ENCODE measurements at places on chromosomes 6 and 20.
A peak's percentile ranks its signal among the peaks of the same experiment; 100 is the strongest.

GRCh38 chr6:121142093-121142492 lies 192.2 kb downstream of the TBC1D32 start:
- no peak for DNase-seq

- no peak for DNase-seq
Measured at GRCh38 chr6:20084411-20084810, 127.9 kb downstream of the MBOAT1 start.

- peak; percentile 6 for DNase-seq
Measured at GRCh38 chr6:143967706-143968376, 40.2 kb downstream of the PLAGL1 start.

DNA sequence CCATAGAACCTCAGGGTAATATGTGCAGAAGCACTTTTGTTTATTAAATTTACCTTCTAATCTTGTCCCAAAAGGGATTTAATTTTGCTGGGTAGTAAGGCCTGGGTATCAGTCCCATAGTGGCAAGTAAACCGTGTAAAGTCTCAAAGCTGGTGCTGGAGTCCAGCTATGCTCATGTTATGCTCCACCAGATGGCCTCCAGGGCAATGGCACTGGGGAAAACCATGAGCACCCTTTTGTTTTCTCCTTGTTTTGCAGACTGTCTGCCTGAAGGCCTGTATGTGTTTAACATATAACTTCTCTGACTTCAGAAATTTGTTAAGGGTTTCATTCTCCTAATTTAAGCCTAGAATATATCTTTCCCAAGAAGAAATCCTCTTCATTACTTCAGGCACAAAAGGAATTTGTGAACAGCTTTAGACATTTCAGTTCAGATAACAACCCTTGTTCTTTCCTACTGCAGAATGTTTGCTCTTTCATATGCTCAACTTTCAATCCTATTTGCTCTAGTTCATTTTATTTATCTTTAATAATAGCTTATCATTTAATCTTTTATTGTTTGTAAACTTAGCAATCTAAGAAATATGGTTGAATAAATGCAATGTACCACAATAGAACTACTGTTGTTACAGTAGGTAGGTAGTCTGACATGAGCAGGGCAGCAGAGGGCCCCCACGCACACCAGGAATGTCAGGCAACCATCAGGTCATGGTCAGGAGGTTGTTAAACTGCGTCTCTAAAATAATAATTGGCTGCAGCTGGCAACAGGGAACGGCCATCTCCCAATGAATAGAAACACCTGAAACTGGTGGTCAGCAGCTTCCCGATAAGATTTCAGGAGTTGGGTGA lies 162.8 kb downstream of the TENT5A start:
- no peak for DNase-seq

DNA sequence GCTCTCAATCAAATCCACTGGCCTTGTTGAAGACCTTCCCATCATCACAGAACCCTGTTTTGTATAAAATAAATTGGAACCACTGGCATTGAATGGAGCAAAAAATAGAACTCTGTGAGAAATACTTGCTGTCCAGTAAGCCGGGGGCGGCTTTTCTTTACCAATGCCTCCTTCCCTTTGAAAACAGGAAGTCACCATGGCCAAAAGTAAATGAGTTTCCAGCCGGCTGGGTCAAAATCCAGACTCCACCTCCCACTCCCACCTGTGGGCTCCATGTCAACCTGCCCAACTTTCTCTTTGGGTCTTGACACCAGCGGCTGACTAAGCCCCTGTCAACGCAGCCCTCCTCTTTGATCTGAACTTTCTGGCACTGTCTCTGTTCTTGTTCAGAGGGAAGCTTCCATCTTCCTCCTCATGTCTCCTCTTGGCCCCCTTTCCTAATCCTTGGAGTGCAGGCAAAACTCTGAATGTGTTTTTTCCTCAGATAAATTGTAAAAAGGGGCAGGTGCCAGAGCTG lies 95.2 kb downstream of the TFAP2C start:
- DNase-seq = peak; percentile 76

DNA sequence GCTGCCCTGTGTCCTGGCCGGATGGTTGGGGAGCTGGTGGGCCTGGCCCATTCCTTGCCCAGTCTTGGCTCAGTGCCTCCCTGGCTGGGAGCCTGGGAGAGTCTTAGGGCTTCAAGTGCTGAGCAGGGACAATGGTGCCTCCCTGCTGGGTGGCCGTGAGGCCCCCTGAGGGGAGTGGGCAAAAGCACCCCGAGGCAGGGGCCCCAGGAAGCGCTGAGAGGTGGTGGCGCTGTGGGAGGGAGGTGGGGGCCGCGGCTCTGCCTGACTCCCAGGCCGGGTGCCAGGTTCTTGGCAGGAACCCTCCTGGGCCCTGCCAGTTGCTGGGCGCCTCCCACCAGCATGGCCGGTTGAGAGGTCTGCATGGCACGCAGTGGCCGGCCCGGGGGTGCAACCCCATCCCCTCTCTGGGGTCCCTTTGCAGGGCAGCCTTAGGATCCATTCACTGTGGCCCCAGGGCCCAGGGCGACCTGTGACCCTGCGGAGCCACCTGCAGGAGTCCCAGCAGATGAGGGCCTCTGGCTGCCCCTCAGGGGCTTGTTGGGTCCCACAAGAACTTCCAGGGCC lies 9.2 kb upstream of the RPS21 start:
- no peak for DNase-seq

DNA sequence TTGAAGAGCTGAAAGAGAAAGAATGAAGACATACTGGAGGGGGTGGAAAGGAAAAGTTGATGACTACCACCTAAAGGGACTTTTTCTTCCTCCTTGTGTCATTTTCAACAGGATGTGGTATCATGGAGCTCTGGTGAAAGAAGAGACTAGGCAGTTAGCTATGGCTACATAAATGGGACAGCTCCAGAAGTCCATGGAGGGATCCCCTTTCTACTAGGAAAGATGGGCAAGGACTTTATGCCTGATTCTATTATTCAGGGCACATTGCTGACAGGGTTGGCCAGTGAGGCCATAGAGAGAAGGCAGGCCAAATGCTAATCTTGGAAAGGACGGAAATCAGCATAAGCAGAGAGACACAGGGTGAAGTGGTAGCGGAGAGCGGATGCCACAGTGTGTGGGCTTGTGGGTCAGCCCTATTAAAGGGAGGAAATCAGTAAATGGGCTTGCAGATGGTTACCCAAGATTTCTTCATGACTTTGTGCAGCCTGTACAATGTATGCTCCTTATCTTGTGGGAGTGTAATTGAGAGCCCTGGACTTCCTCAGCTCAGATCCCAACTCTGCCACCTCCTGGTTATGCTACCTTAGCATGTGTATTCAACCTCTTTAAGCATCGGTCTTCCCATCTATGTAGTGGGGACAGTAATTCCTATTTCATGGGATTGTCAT lies 77.4 kb upstream of the TMEM170B start:
- peak; percentile 77 for DNase-seq

- peak; percentile 9 for DNase-seq
Measured at GRCh38 chr6:71139249-71139648, 149.4 kb upstream of the OGFRL1 start.

GRCh38 chr6:109824105-109824504 lies 133.0 kb downstream of the FIG4 start:
- no peak for DNase-seq

- DNase-seq = no peak
Measured at GRCh38 chr6:13688692-13689196, 22.9 kb downstream of the RANBP9 start.

- no peak for DNase-seq
Measured at GRCh38 chr6:100378576-100378975, 86.1 kb downstream of the SIM1 start.

GRCh38 chr6:169799474-169799926 lies 48.1 kb downstream of the ERMARD start:
- DNase-seq = no peak

DNA sequence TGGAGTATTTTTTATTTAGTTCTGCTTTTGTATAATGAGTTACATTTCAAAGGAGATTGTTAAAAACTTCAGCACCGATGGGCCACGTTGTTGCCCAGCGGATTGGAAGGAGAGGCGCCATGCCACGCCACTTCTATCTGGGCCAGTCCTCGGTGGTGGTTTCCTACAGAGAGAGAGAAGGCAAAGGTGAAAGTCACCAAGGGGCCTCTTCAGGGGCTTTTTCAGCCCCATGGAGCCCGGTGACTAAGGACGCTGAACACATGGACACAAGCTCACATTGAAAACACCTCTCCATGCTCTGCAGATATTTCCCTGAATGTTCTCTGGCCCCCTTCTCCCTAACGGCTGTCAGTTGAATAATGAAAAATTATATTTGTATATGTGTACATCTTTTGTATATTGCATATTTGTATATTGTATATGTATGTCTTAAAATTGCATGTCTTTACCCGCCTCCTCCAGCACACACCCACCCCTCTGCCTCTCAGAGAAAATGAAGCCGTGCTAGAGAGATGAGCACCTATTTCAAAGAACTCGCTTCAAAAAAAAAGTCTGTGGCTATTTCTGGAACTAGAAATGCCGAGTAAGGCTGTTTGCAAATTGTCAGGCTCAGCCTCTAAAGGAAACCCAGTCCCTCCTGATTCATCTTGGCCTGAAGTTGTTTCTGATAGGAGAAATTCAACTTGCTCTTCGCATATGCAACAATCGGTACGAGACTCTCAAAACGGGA lies 91.9 kb upstream of the CDH4 start:
- no peak for DNase-seq

- DNase-seq = no peak
Measured at GRCh38 chr20:22629927-22630326, 45.6 kb upstream of the FOXA2 start.

GRCh38 chr6:50457351-50457750 lies 256.0 kb upstream of the TFAP2D start:
- no peak for DNase-seq

- no peak for DNase-seq
Measured at GRCh38 chr6:2168480-2168879, 76.9 kb downstream of the GMDS start.

GRCh38 chr20:58308680-58309527 lies 611 bp upstream of the RAB22A start:
- DNase-seq = peak; percentile 53

GRCh38 chr6:154267508-154268106 lies 89.0 kb downstream of the IPCEF1 start:
- DNase-seq = no peak

DNA sequence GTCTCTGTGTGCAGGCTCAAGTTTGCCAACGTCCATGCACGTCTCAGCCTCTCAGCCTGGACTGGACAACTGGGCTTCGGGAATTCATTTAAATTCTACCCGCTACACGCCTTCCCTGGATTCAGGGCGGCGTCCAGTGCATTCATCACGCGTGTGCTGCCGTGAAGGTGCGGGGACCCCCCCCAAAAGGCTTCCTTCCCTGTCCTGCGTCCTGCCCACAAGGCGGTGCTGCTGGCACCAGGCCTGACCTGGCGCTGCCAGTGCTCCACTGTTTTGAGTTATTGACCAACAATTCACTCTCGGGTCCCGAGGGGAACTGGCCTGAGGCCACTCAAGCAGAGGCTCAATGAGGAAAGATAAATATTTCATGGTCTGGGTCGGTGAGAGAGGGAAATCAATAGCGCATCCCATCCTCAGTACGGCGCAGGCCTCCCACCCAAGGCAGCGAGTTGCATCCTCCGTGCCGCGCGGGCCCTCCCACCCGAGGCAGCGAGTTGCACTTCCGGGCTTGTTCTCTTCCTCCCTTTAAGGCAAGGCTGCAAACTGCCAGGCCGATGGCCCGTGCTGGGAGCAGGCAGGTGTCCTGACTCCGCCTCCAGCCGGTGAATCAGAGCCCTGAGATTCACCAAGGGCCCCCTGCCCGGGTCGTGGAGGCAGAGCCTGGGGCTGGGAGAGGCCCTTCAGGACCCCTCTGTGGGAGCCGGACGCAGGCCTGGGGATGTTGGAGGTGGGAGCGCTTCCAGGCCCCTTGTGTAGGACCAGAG lies 22.8 kb upstream of the BHLHE23 start:
- no peak for DNase-seq

- no peak for DNase-seq
Measured at GRCh38 chr20:16922834-16923233, 174.7 kb downstream of the OTOR start.

DNA sequence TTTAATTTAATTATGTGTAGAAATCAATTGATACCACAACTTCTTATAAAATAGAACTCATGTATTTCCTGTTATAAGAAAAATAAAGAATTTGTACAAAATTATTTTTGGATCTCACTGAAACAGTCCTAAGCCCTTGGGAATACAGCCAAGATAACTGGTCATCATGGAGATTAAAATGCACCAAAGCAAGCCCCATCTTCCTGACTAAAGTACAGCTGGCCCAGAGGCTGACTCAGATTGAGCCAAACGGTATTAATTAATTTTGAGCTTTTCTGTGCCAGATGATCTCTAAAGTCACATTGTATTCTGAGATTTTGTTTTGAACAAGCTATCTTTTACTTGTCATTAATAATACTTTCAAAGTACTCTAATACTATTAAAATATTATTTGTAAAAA lies 978.5 kb downstream of the TBC1D32 start:
- no peak for DNase-seq

DNA sequence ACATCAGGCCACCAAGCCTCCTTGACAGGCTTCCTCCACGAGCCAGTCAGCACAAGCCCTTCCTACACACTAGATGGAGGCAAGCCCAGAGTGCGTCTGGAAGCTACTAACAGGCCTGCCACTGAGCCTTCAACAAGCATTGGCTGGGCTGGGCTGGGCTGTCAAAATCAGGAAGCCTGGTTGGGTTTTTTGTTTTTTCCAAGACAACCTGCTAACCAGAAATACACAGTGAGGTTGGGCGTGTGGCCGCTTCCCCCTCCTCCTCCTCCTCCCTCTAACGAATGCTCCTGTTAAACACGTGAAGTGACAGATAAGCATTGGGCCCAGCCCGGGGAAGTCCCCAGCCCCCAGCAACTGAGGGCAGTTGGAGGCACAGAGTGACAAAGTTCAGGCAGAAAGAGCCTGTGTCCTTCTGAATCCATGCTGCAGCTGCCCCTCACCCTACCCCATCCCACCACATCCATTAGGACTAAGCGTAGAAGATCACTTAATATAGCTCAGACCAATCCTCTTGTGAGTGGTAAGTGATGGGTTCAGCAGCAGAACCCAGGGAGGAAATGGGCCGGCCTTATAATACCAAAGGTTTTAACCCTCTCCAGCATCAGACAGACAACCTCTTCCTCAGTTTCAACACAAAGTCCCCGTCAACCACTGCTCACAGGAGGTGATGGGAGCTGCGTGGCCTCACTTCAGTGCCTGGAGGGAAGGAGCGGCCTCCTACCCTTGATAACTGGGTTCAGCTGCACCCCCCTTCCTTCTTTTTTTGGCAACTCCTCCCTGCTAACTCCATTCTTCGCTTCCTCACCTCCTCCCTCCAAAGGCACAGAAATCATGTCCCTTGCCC lies 1.1 kb downstream of the NFATC2 start:
- DNase-seq = peak; percentile 82

- DNase-seq = no peak
Measured at GRCh38 chr20:62707276-62707920, 1.2 kb upstream of the NTSR1 start.

GRCh38 chr6:156645097-156645496 lies 132.1 kb upstream of the ARID1B start:
- no peak for DNase-seq

DNA sequence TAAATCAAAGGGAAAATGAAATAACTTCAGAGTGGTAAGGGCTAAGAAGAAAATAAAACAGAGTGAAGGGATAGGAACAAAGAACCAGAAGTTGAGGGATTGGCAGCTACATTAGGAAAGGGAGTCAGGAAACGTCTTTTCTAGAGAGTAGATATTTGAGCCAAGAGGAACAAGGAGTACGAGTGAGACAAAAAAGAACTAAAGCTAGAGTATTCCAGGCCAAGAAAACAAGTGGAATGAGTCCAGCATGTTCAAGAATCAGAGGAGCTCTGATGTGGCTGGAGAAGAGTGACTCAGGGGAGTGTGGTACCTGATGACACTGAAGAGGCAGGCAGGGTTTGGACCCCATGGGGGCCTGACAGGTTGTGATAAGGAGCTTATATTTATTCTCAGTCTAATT lies 66.3 kb downstream of the CEP162 start:
- no peak for DNase-seq

- no peak for DNase-seq
Measured at GRCh38 chr20:13492001-13492481, 146.7 kb downstream of the TASP1 start.

All from suppressor macrophage (primary cell).